ENCODE measurements at places on chromosomes 3 and 15. TPM values are rescaled to one million over a fixed set of nuclear protein-coding genes. Genes with fewer than 3 reads are reported as not detected.

- H3K27me3 ChIP-seq: no peaks in the 10 kb centered on the region
- H3K4me1 ChIP-seq: peaks cover 23% of the 10 kb centered on the region
- no peaks in the 10 kb centered on the region for H3K36me3 ChIP-seq
- no peak overlapping the region for H3K4me3 ChIP-seq
- DNase-seq: no peak
Measured at GRCh38 chr15:52518487-52519371, 10.0 kb downstream of the MYO5A start.

GRCh38 chr15:60379525-60380274 lies 18.1 kb downstream of the ANXA2 start:
- H3K27ac ChIP-seq: no peak overlapping the region
- no peaks in the 10 kb centered on the region for H3K4me1 ChIP-seq
- H3K36me3 ChIP-seq: peaks cover 3% of the 10 kb centered on the region

The DYNC1LI1 gene
- 31.9 TPM for total RNA-seq

The IRAK2 gene
- 3.9 TPM for total RNA-seq

DNA sequence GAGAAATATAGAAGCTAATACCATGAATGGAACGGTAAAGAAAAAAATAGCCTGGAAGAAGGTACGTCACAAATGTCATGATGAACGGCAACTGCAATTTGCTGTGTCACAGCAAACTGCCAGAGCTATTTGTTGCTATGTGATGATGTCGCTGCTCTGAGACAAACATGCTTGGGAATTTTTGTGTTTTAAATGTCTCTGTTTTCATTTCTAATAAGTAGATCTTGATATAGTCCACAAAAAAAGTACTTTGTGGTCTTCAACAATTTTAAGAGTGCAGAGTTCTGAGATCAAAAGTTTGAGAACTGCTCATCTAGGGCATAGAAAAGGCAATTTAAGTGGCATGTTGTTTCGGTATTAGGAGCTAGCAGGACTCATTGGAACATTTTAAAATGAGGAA lies 4.3 kb upstream of the NR1D2 start:
- H3K4me1 ChIP-seq: peaks cover 7% of the 10 kb centered on the region
- no peaks in the 10 kb centered on the region for H3K36me3 ChIP-seq

The SLC24A5 gene
- total RNA-seq: not detected

- H3K27me3 ChIP-seq: peaks cover 33% of the 10 kb centered on the region
- H3K27ac ChIP-seq: no peak overlapping the region
- no peak for DNase-seq
- no peaks in the 10 kb centered on the region for H3K4me1 ChIP-seq
- H3K4me3 ChIP-seq: no peak overlapping the region
Measured at GRCh38 chr15:71501344-71502076, 308.8 kb upstream of the NR2E3 start.

The PLCH1 gene
- total RNA-seq: 0.26 TPM

- no peak for DNase-seq
- H3K27me3 ChIP-seq: no peaks in the 10 kb centered on the region
- no peak overlapping the region for H3K27ac ChIP-seq
- no peaks in the 10 kb centered on the region for H3K36me3 ChIP-seq
Measured at GRCh38 chr3:1855841-1856240, 242.8 kb upstream of the CNTN4 start.

The SPSB4 gene
- total RNA-seq: not detected

The PARP9 gene
- 39.9 TPM for total RNA-seq

The DPH6 gene
- 14.0 TPM for total RNA-seq

DNA sequence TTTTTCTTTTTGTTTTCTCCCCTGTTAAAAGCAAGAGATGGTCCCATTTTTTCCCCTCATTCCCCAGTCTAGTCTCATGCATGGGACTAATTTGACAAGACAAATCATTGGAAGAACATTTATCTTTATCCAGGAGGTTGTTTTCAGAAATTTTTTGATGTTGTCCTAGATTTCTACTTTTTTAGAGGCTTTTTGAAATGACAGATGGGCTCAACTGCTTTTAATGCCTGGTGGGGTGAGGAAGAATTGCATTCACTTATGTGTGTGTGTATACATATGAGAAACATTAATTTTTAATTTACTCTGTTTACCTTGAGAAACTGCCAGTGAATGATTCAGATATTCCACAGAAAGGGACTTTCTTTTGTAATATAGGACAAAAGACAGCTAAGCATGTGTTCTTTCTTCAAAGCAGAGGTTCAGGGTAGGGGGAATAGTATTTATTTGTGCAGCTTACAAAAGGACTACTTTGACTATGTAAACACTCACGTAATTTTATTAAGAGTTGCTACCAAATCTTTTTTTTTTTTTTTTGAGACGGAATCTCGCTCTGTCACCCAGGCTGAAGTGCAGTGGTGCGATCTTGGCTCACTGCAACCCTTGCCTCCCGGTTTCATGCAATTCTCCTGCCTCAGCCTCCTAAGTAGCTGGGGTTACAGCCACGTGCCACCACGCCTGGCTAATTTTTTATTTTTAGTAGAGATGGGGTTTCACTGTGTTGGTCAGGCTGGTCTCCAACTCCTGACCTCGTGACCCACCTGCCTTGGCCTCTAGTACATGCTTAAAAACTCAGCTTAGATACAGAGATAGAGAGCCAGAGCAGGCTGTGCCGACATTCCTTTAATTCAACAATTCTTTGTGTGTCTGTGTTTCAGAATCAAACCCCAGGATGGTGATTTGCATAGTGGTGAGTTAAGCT lies 130.1 kb upstream of the RARB start:
- H3K27me3 ChIP-seq: no peaks in the 10 kb centered on the region
- DNase-seq: no peak
- H3K4me3 ChIP-seq: no peak overlapping the region
- H3K36me3 ChIP-seq: no peaks in the 10 kb centered on the region
- H3K4me1 ChIP-seq: no peaks in the 10 kb centered on the region
- H3K27ac ChIP-seq: no peak overlapping the region

- no peak overlapping the region for H3K4me3 ChIP-seq
- H3K27ac ChIP-seq: no peak overlapping the region
- H3K36me3 ChIP-seq: no peaks in the 10 kb centered on the region
- H3K4me1 ChIP-seq: no peaks in the 10 kb centered on the region
- DNase-seq: no peak
Measured at GRCh38 chr3:53989946-53990345, 98.3 kb upstream of the SELENOK start.

- H3K36me3 ChIP-seq: no peaks in the 10 kb centered on the region
- DNase-seq: no peak
- no peaks in the 10 kb centered on the region for H3K4me1 ChIP-seq
- H3K27me3 ChIP-seq: no peaks in the 10 kb centered on the region
- H3K4me3 ChIP-seq: no peak overlapping the region
Measured at GRCh38 chr3:185786956-185787877, 37.6 kb downstream of the IGF2BP2 start.

DNA sequence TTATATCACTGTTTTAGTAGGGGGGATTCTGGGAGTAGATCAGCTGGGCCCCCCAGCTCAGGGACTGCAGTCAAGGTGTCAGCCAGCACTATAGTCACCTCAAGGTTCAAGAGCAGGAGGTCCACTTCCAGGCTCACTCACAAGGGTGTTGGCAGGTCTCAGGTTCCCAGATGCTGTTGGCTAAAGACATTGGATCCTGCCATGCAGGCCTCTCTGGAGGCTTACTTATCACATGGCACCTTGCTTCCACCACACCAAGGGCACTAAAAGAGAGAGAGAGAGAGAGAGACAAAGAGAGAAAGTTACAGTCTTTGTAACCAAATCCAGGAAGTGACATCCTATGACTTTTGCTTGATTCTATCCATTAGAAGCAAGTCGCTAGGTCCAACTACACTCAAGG lies 7.5 kb upstream of the PPP1R14D start:
- no peak overlapping the region for H3K27ac ChIP-seq
- H3K27me3 ChIP-seq: no peaks in the 10 kb centered on the region
- no peak for DNase-seq
- H3K4me1 ChIP-seq: no peaks in the 10 kb centered on the region

The VIPR1 gene
- 6.6 TPM for total RNA-seq

DNA sequence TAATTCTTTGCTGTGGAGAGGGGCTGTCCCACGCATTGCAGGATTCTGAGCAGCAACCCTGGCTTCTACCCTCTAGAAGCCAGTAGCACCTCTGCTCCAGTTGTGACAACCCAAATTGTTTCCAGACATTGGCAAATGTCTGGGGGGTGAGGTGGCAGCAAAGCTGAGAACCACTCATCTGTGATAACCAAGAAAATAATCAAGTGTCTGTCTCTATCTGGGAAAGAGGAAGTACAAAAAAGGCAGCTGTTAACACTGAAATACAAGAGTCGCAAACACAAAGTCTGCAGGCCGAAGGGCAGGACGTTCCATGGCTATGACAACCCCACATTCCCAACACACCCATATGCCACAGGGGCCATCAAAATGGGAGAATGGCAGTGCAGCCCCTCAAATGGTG lies 42.2 kb upstream of the GNB5 start:
- H3K4me3 ChIP-seq: no peak overlapping the region
- peaks cover 42% of the 10 kb centered on the region for H3K4me1 ChIP-seq
- H3K27me3 ChIP-seq: no peaks in the 10 kb centered on the region
- H3K36me3 ChIP-seq: no peaks in the 10 kb centered on the region

The CTXN2 gene
- not detected for total RNA-seq

The GLDN gene
- not detected for total RNA-seq

- peaks cover 45% of the 10 kb centered on the region for H3K4me1 ChIP-seq
- peaks cover 59% of the 10 kb centered on the region for H3K36me3 ChIP-seq
- H3K27ac ChIP-seq: peak overlapping the region; percentile 99
- DNase-seq: peak; percentile 79
Measured at GRCh38 chr3:196941729-196942225, 551 bp downstream of the NCBP2 start.

- H3K4me3 ChIP-seq: no peak overlapping the region
- no peak for DNase-seq
- H3K27me3 ChIP-seq: no peaks in the 10 kb centered on the region
- H3K4me1 ChIP-seq: peaks cover 17% of the 10 kb centered on the region
- H3K27ac ChIP-seq: no peak overlapping the region
Measured at GRCh38 chr3:43762451-43762850, 71.7 kb downstream of the ABHD5 start.

GRCh38 chr15:89494941-89495637 lies 1.3 kb downstream of the RHCG start:
- no peak overlapping the region for H3K27ac ChIP-seq
- H3K4me1 ChIP-seq: no peaks in the 10 kb centered on the region
- peaks cover 36% of the 10 kb centered on the region for H3K27me3 ChIP-seq
- H3K36me3 ChIP-seq: no peaks in the 10 kb centered on the region
- H3K4me3 ChIP-seq: no peak overlapping the region

DNA sequence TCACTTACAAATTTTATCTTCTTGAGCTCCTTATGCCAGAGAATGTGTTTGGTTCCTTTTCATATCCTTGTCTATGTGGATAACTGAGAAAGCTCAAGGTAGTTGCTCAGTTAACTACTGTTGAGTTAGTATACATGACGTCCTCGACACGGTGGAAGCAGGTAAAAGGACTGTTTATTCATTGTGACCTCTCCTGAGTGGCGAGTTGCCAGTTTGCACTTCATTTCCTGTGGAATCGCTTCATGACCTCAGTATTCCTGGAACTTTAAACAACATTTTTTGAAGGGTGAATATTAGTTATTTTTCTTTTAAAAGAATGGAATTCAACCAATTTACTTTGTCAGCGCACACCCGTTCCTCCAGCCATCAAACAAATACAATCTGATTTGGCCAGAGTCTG lies 1.2 kb upstream of the TPRG1 start:
- no peak for DNase-seq
- peaks cover 23% of the 10 kb centered on the region for H3K4me1 ChIP-seq
- H3K4me3 ChIP-seq: no peak overlapping the region
- no peaks in the 10 kb centered on the region for H3K27me3 ChIP-seq
- no peak overlapping the region for H3K27ac ChIP-seq
- H3K36me3 ChIP-seq: no peaks in the 10 kb centered on the region

The ERICH6 gene
- not detected for total RNA-seq
